ENCODE measurements at places on chromosomes 4 and X.
A peak's percentile ranks its signal among the peaks of the same experiment; 100 is the strongest.

- no peak for ATAC-seq
Measured at GRCh38 chr4:42420140-42420539, 22.9 kb downstream of the SHISA3 start.

- no peak for ATAC-seq
Measured at GRCh38 chr4:129783596-129783995, 687.6 kb downstream of the C4orf33 start.

- peak; percentile 97 for ATAC-seq
Measured at GRCh38 chrX:109774706-109775105, 41.6 kb upstream of the ACSL4 start.

DNA sequence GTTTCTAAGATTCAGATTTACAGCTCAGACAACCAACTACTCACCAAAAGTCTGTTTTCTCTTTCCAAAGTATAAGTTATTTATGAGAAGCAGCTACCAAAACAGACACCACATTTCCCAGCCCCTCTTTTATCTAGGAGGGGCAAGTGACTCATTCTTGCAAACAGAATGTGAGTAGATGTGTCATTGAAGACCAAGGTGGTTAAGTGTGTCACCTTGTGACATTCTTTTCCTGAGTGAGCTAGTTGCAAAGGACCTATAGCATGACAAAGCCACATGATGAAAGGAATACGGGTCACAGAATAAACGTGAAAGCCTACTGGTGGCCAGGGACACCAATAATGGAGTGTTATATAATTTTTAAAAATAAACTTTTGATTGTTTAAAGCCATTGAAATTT, 50.0 kb downstream of the SLC7A11 start:
- peak; percentile 33 for ATAC-seq

- ATAC-seq: no peak
Measured at GRCh38 chr4:74361671-74362070, 3.3 kb upstream of the EREG start.

GRCh38 chrX:54826598-54826997, 19.1 kb downstream of the MAGED2 start:
- ATAC-seq: no peak

GRCh38 chr4:185849664-185850550, 37.9 kb upstream of the SORBS2 start:
- ATAC-seq: no peak

Measured in activated CD4-positive, CD25-positive, alpha-beta regulatory T cell treated with anti-CD3 and anti-CD28 coated beads, Interleukin-2, amount 50 U/mL, for 24 hours (primary cell).